BE2C (cell line): ENCODE measurements at places on chromosomes 7 and 10.

DNA sequence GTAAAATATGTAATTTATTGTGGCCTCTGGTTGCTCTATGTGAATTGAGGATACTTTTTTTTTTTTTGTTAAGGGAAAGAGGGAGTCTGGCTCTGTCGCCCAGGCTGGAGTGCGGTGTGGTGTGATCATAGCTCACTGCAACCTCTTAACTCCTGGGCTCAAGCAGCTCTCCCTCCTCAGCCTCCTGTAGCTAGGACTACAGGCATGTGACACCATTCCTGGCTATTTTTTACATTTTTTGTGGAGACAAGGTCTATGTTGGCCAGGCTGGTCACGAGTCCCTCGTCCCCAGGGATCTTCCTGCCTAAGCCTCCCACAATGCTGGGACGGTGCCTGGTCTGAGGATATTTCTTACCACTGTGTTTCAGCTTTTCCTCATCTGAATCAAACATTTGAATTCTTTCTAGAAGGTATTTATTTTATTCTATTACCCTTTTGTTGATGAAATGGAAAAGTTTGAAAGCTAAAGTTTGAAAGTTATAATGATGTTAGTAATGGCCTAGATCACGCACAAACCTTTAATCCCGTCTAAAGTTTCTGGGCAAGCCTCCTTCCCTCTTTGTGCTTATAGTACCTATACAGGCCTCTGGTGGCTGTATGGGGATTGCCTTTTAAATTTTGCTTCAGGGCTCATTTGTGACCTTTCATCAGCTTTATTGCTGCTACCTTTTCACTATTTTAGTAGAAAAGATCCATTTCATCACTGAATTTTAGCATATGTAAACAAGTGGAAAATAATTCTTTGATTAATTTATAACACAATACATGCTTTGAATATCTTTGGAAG, 2.0 kb downstream of the IFRD1 start:
- DNase-seq, result peak; percentile 47

DNA sequence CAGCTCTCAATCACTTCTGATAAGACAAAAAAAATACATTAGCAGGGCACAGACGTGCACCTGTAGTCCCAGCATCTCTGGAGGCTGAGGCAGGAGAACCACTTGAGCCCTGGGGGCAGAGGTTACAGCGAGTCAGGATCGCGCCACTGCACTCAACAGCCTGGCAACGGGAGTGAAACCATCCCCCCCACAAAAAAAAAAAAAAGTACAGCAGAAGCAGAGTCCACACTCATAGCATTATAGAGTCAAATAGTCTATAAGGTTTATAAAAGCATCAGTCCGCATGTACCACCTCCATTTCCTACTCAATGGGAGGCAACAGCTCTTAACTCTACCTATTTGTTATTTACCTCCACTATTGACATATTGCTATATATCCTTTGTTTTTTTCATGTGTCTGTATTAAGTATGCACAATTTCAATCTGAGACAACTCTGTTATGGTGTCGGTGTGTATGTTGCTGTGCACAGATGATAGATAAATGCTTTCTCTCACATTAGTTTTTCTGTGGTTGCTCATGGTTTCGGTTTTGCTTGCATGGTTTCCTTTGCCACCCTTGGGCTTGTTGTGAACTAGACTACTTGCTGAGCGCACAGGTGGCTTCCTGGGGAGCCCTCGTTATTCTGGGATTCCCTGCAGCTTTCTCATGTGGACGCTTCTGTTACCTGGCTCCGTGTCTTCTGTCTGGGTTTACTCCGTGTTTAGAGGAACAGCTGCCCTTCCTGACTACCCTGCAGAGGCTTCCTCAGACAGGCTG, 40.4 kb downstream of the PROSER2 start:
- DNase-seq, result no peak

- DNase-seq, result no peak
Measured at GRCh38 chr7:48040944-48041652, 5.8 kb downstream of the C7orf57 start.

DNA sequence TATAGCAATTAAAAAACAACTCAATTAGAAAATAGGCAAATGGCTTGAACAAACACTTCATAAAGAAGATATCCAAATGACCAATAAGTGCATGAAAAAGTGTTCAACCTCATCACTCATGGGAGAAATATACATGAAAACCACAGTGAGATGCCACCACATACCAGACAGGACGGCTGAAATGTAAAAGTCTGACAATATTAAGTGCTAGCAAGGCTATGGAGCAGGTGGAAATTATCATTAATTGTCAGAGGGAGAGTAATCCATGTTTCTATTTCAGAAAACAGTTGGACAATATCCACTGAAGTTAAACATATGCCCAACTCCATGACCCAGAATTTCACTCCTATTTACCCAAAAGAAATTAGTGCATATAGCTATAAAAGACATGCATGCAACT, 42.6 kb upstream of the GRID1 start:
- no peak for DNase-seq

DNA sequence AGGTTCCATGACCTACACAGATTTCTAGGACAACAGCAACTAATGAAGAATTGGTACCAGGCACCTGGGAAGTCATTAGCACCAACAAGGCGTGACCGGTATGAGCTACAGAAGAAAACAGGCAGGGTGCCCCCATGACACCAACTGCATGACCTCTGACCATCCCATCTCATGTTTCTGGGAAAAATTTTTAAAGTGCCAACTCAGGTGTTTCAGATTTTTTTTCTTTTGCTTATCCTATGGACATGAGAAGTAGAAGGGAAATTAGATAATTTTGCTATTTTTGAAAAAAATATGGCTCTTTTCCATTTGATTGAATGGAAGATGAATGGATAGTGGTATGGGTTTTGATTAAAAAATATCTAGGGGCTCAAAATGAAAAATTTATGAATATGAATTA, 154.8 kb downstream of the NRCAM start:
- no peak for DNase-seq

- DNase-seq, result no peak
Measured at GRCh38 chr7:127361736-127362135, 30.8 kb downstream of the ZNF800 start.

DNA sequence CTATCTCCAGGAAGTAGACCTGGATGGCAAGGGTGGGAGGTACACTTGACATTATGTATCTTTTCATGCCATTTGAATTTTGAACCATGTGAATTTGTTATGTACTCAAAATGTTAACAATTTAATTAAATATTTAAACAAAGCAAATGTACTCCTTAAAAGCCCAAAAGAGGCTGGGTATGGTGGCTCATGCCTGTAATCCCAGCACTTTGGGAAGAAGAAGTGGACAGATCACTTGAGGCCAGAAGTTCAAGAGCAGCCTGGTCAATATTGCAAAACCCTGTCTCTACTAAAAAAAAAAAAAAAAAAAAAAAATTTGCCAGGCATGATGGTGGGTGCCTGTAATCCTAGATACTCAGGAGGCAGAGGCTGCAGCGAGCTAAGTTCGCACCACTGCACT, 136.9 kb upstream of the ASAH2 start:
- no peak for DNase-seq

GRCh38 chr10:121155742-121156474, 304.7 kb downstream of the WDR11 start:
- no peak for DNase-seq

DNA sequence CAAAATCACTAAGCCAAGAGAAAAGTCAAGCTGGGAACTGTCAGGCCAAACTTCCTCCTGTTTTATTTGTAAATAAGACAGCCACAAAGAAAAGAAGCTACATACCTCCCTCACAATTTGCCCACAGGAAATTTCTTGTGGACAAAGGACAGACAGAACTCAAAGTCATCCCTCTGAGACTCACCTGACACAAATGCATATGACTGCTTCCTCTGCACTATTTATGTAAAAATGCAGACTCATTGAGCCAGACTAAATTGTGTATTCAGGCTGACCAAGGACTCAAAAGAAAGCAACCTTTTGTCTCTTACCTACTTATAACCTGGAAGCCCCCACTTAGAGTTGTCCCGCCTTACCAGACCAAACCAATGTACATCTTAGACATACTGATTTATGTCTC, 11.8 kb downstream of the TOMM7 start:
- no peak for DNase-seq

DNA sequence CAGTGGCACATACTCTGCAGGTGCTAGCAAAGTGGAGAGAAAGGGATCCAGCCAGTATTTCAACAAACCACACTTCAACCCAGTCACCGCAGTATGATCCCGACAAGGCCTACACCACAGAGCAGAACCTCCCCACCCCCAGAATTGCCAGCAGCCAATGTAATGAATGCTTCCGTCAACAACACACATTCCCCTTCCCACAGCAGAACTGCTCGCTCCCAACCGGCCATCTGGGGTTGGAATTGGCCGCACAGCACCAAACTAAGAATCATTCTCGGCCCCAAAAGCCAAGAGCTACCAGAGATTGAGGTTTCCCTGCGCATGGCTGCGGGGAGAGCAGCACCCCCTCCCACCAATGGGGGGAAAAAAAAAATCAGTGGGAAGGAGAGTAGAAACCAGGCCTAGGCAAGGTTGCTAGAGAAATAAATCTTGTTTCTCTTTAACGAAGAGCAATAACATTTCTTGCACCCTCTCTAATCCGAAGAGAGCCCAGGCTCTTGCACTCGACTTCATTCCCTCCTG, 1.1 kb downstream of the WASL start:
- DNase-seq, result peak; percentile 76

GRCh38 chr7:99040104-99040958, 103.6 kb downstream of the SMURF1 start:
- DNase-seq, result peak; percentile 89

- DNase-seq, result no peak
Measured at GRCh38 chr7:35549781-35550180, 145.2 kb downstream of the HERPUD2 start.

GRCh38 chr7:154914996-154915380, 87.9 kb downstream of the PAXIP1 start:
- DNase-seq, result no peak

GRCh38 chr10:14806318-14806717, 31.5 kb downstream of the CDNF start:
- no peak for DNase-seq

DNA sequence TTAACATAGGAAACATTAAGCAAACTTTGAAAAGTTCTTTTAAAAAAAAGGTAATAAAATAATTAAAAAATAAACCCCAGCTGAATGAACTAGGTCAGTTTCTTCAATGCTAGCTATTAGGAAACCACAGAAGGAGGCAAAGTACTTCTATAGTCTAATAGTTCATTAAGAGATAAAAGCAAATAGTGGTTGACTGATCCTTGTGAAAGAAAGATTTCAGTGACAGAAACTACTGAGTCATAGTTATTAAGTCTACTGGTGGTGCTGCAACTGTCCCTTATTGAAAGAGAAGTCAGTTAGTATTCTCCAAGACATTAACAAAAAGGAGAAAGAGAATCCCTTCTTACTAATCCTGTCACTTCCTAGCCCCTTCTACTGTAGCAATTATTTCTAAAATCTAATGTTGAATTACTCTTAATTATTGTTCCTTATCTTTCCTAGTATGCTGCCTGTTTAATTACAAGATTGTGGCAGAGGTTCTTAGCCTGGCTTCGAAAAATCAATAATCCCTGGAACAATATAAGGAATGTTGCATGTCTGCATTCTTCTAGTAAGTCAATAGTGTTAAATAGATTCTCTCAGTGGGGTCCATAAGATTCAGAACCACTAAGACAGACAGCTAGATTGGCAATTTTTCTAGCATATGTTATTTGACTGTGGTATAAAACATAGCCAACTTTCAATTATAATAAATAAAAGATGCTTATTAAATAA, 18.2 kb downstream of the TCTN3 start:
- DNase-seq, result no peak

- DNase-seq, result no peak
Measured at GRCh38 chr10:76197293-76197692, 765.9 kb downstream of the LRMDA start.

GRCh38 chr10:102024799-102025198, 31.2 kb downstream of the ARMH3 start:
- DNase-seq, result no peak

DNA sequence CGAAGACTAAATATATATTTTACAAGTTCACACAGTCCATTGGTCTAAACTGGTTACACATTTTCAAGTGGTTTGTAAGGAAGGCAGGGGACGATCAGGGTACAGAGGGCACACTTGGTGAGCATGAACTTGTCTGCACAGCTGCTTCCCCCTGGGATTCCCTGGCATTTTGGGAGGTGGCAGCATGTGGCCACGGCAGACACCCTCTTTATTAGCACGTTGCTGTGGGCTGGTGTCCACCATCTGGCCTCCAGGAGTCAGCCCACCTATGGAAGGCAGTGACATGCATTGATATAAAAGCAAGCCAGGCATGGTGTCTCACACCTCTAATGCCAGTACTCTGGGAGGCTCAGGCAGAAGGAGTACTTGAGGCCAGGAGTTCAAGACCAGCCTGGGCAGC, 350.2 kb downstream of the TYW1 start:
- no peak for DNase-seq

GRCh38 chr7:20776214-20776911, 10.3 kb downstream of the SP8 start:
- no peak for DNase-seq

- no peak for DNase-seq
Measured at GRCh38 chr10:34121781-34122622, 693.1 kb downstream of the PARD3 start.

DNA sequence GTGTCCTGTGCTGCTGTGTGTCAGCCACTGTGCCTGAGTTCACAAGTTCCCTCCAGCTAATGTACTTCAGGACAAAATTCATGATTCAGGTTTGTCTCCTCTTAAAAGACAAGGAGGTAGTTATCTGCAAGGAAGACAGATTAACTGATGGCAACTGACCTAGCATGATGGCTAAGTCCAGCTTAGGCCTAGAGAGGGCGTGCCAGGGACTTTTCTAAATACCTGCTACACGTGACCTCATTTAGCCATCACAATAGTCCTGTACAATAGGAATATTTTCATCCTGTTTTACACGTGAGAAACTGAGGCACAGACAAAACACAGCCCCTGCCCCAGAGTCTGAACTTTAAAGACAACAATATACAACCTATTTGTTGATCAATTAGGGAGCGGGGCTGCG, 275.7 kb downstream of the XPNPEP1 start:
- DNase-seq, result no peak

DNA sequence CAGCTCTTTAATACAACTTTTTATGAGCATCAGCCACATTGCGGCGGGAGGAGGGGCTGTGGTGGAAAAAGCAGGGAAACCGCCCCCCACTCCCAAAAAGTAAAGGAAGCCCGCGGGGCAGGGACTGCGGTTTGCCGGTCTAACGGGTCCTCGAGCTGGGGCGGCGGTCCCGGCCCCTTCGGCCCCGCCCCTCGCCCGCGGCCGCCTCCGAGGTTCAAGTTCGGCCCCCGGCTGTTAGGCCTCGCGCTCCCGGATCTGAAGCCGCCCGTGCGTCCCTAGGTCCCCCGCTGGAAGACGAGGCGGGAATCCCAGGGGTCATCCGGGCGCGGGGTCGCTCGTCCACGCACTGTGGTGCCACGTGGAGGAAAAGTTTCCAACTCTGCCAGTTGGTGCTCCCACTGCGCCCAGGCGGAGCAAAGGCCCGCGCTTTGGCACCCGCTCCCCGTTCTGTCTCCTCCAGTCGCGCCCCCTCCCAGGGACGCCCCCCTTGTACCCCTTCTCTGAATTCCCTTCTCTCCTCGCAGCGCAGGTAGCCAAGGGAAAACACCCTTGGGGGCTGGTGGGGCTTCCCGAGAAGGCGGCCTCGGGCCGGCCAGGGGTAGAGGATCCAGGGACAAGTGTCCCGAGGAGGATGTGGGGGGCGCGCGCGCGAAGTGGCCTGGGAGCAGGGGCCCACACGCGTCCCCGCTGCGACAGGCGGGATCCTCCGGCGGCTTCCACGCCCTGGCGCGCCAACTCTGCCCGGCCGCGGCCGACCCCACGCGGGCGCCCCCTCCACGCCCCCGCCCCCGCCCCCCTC, 798 bp upstream of the AUTS2 start:
- peak; percentile 59 for DNase-seq
